ENCODE measurements at places on chromosomes 16 and 17.

DNA sequence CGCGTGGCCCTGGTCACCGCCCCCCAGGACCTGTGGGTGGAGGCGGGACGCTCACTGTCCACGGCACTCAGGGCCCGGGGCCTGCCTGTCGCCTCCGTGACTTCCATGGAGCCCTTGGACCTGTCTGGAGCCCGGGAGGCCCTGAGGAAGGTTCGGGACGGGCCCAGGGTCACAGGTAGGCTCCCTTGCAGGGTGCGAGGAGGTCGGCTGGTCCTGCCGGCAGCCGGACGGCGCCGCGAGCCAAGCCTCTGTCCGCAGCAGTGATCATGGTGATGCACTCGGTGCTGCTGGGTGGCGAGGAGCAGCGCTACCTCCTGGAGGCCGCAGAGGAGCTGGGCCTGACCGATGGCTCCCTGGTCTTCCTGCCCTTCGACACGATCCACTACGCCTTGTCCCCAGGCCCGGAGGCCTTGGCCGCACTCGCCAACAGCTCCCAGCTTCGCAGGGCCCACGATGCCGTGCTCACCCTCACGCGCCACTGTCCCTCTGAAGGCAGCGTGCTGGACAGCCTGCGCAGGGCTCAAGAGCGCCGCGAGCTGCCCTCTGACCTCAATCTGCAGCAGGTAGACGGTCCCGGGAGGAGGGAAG lies 1.3 kb downstream of the GUCY2D start:
- DNase-seq = no peak

- peak; percentile 62 for DNase-seq
These were observed 87.6 kb downstream of the XYLT1 start for GRCh38 chr16:17382949-17383863.

DNA sequence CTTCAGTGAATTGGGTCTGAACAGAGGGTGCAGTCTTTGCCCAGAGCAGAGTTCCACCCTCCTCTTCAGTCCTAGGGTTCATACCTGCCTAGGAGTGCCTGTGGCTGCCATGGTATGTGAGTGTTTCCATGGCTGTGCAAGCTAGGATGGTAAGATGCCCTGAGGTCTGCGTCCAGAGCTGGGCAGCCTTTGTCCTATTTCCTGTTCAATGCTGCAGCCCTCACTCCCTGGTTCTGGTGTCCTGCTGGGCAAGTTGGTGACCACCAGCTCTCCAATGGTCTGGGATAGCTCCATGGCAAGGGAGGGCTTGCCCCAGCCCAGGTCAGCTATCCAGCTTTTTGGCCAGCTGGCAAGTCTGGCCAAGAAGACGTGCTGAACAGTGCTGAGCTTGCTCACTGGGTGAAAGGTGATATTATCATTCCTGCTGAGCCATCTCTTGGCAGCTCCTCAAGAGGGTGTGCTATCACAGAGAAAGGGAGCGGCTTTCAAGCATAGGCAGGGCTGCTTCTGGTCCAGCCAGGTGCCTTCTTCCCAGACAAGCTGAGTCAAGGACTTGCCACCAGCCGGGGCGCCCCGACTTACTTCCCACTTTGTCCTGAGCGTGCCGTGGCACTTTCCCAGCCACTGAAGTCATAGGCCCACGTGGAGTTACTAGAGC lies 13.0 kb upstream of the NFATC3 start:
- DNase-seq = no peak

- DNase-seq = no peak
These were observed 1.4 kb downstream of the PLD2 start for GRCh38 chr17:4808378-4808767.

DNA sequence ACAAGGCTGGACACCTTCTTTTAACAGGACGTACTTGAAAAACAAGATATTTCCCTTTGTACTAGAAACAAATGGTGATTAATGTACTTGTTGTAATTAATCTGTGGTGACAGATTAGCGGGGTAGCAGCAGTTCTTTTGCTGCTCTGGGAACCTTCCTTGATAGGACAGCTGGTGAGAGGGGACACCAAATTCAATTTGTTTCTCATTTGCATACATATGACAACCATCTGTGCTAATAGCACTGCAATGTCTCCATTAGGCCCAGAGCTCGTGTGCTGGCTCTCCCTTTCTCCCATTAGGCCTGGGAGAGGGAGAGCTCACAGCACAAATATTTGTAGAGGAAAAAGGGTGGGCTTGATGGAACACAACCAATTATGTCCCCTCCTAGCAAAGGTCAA lies 221.0 kb upstream of the HS3ST3A1 start:
- no peak for DNase-seq

DNA sequence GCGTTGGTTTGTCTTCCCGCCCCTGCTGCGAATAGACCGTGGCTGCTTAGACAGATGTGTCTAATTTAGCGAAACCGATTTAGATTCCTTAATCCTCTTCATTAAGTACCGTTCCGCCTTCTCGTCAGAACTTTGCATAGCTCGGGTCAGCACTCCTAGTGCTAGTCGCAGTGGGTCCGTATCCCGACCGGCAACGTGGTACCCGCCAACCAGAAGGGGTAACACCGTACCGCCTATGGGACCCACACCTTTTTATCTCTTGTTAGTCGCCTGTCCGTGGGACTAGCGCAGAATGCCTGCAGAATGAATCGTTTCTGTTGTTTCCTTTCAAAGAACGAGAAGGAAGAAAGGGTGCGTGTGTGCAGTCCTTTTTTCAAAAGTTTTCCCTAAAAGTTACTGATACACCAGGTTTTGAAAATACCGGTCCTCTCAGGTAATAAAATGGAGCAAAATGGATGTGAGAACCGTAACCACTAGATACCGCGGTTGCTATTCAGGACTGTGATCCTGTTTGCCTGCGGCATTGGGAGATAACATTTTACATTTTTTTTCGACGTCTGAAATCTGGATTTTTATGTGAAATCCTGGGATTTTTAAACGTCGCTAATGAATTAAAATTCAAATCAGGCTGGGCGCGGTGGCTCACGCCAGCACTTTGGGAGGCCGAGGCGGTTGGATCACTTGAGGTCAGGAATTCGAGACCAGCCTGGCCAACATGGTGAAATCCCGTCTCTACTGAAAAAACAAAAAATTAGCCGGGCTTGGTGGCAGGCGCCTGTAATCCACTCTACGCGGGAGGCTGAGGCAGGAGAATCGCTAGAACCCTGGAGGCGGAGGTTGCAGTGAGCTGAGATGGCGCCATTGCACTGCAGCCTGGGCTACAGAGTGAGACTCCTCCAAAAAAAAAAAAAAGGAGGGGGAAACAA lies 998 bp upstream of the SRSF1 start:
- DNase-seq = no peak

GRCh38 chr16:18827890-18828289 lies 26.5 kb upstream of the ARL6IP1 start:
- no peak for DNase-seq

GRCh38 chr16:29320274-29320999 lies 86.1 kb downstream of the NPIPB11 start:
- no peak for DNase-seq

DNA sequence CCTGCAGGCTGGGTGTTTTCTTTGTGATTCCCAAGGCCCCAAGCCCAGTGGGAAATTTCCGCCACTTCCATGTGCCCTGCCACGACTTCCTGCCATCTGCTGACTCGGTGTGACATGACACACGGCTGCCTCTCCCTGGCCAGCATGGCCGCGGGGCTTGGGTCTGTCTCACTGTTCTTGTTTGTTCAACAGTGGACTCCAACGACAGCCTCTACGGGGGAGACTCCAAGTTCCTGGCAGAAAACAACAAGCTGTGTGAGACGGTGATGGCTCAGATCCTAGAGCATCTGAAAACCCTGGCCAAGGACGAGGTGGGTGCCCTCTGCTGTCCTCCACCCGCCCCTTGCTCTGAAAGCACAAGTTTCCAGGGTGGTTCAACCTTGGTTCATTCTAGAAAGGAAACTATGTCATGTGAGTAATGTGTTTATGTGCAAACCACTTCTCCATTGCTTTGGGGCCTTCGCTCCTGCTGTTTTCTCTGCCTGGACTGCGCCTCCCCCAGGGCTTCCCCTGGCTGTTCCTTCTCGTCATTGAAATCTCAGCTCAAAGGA lies 26.8 kb downstream of the KNOP1 start:
- no peak for DNase-seq

- peak; percentile 50 for DNase-seq
These were observed 4.0 kb downstream of the MAFG start for GRCh38 chr17:81923302-81924260.

DNA sequence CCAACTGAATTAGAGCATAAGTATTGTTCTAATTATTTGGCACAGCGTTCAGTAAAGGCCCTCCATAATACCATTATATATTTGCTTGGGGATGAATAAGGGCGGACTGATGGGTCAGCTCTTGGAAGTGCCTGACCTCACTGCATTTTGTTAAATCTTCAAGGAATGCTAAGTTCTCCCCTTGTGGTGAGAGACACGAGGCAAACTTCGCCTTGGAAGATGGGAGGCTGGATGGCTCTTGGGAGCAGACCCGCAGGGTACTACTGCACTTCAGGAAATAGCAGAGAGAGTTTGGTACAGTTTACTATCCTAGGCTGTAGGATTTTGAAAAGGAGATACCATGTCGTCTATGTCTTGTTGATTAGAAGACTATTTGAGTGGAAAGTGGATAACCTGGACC lies 87.0 kb upstream of the RPRML start:
- DNase-seq = no peak

- DNase-seq = no peak
These were observed 21.4 kb upstream of the SPACA3 start for GRCh38 chr17:32970281-32970680.

DNA sequence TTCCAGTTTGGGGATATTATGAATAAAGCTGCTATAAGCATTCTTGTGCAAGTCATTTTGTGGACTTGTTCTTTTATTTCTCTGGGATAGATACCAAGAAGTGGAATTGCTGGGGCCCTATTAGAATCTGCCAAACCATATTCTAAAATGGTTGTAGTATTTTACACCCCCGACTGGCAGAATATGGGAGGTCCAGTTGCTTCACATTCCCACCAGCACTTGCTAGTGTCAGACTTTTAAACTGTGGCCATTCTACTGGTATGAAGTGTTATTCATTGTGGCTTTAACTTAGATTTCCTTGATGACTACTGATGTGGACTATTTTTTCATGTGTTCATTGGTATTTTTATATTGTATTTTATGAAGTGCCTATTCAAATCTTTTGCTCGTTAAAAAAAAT lies 18.1 kb upstream of the NUP93 start:
- no peak for DNase-seq

- no peak for DNase-seq
These were observed 11.7 kb downstream of the COX11 start for GRCh38 chr17:54956791-54957190.

- DNase-seq = no peak
These were observed 27.4 kb downstream of the TMC6 start for GRCh38 chr17:78101112-78101511.

DNA sequence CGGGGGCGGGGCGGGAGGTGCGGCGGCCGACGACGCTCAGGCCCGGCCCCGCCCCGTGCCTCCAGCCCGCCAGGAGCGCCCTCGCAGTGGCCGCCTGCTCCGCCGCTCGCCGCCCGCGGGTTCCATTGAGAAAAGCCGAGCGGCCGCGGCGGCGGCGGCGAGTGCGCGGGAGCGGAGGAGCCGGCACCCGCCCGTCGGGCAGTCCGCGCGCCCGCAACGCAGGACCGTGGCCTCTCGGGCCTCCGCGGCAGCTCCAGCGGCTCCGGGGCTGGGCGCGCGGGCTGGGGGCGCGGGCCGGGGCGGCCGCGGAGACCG lies at the start of gene ZFPM1:
Gene ZFPM1, plus strand, starts transcription at position 64 of the 315 bp plus-strand sequence. CDS start 359 bp downstream, outside the sequence.
- no peak for DNase-seq

- DNase-seq = no peak
These were observed 44.2 kb upstream of the DNAJA2 start for GRCh38 chr16:47017636-47018035.

- DNase-seq = no peak
These were observed at the start of gene SPATA22 for GRCh38 chr17:3471599-3471998. TSS of gene SPATA22 (minus strand) at chr17:3471819. CDS start at chr17:3469325, 2,494 bp downstream.

GRCh38 chr17:50614471-50615051 lies 20.1 kb upstream of the ABCC3 start:
- DNase-seq = no peak

DNA sequence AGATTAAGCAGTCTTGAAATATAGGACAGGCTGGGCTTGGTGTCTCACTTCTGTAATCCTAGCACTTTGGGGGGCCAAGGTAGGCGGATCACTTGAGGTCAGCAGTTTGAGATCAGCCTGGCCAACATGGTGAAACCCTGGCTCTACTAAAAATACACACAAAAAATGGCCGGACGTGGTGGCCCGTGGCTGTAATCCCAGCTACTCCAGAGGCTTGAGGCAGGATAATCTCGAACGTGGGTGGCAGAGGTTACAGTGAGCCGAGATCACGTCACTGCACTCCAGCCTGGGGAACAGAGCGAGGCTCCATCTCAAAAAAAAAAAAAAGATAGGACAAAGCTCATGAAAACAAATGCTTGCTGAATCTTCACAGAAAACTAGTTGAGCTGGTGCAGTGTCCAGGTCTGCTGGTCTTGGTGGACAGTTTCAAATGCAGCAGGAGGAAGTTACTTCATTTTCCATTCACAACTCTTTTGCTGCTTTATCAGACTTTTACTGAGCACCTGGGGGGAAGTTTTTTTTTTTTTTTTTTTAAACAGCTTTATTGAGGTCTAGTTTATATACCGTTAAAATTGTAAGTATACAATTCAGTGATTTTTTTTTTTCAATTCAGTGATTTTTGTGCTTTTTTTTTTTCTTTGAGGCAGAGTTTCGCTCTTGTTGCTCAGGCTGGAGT lies 45.2 kb downstream of the SNX29 start:
- DNase-seq = no peak

All from H4 (cell line).